SW 1271 (cell line): ENCODE measurements at places on chromosomes 16 and 17.

DNA sequence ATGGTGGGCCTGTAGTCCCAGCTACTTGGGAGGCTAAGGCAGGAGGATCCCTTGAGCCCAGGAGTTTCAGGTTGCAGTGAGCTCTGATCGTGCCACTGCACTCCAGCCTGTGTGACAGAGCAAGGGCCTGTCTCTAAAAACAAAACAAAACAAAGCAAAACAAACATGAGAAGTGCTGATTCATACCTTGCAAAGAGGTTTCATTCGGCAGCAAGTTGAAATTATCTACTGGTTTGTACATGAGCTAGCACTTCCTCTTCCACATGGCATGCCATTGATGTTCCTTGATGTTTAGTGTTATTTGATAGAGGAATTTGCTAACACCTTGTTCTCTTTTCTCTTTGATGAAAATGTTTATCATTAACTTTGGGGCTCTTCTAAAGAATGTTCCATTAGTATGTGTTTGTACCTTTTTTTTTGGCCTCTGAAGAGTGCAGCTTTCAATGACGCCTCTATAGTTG is 50.6 kb downstream of the SPECC1 start:
- DNase-seq, result peak; percentile 48

GRCh38 chr16:55444754-55445485 is 34.1 kb upstream of the MMP2 start:
- DNase-seq, result no peak

DNA sequence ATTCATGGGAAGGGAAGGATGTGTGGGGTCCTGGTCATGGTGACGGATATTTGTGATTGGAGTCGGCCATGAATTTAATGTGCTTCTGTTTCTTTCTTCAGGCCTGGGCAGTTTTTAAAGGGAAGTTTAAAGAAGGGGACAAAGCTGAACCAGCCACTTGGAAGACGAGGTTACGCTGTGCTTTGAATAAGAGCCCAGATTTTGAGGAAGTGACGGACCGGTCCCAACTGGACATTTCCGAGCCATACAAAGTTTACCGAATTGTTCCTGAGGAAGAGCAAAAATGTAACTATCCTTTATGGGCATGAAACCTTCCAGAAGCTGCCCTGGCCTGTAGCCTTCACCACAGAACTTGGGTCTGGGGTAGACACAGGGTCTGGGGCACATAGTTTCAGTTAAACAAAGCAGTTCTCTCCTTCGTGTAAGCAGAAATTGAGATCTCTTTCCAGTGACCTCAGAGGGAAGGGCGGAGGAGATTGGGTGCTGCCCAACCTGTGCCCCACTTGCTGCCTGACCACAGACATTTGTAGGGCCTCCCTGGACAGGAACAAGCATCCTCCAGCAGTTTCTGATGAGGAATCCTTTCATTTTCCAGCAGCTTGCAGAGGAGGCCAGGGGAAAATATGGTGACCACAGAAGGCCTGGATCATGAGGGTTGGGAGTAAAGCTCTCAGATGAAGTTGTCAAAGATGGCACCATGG is 10.1 kb downstream of the IRF8 start:
- no peak for DNase-seq

- DNase-seq, result no peak
These were observed 147.9 kb upstream of the MON1B start for GRCh38 chr16:77043076-77043475.

DNA sequence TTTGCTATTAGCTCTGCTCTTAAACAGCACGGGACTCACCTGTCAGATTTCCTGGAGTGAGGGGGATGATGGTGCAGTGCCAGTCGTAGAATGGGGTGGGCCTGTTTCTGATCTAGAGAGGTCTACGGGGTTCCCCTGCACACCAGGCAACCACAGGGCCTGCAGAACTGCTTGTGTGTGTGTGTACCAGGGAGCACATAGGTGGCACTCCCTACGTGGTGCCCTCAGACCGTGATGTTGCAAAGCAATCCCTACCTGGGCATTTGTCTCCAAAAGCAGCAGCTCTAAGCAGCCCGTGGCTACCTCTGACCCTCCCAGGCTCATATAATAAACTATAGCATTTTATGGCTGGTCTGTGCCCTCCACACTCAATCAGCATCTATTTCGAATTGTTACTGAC is 38.5 kb downstream of the MPRIP start:
- no peak for DNase-seq
